BJ (cell line): ENCODE measurements at places on chromosomes 1 and 21.

DNA sequence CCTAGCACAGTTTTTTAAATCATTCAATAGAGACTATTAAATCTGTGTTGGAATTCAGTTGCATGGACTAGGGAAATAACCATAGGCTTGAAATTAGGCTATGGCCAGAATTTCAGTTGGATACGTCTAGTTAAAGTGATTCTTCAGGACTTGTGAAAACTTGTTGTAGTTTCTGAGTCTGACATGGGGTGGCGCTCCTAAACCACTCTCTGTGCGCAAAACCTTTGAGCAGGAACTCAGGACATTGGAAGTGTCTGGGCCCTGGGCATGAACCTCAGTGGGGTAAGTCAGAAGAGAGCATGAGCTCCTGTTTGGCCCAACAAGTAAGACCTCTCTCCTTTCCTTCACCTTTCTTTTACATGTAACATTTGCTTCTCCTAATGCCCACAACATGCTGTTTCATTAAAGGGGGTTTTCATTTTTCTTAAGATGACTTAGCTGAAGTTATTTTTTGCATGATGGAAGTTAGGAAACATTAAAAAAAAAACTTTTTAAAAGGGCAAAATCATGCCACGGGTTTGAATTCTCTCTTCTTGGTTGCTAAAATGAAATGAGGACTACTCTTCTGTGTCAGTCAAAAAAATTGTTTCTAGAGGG, 17.1 kb upstream of the CCDC190 start:
- DNase-seq: no peak

DNA sequence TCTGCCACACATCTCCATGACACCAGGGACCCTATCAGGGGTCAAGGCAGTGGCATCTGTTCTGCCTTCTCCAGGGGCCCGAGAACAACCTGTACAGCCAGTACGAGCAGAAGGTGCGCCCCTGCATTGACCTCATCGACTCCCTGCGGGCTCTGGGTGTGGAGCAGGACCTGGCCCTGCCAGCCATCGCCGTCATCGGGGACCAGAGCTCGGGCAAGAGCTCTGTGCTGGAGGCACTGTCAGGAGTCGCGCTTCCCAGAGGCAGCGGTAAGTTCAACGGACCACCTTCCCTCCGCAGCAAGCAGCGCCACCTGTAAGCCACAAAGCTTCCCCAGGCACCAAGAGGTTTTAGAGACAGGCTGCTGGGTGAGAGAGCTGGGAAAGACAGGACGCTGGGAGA, 15.9 kb downstream of the MX2 start:
- no peak for DNase-seq

DNA sequence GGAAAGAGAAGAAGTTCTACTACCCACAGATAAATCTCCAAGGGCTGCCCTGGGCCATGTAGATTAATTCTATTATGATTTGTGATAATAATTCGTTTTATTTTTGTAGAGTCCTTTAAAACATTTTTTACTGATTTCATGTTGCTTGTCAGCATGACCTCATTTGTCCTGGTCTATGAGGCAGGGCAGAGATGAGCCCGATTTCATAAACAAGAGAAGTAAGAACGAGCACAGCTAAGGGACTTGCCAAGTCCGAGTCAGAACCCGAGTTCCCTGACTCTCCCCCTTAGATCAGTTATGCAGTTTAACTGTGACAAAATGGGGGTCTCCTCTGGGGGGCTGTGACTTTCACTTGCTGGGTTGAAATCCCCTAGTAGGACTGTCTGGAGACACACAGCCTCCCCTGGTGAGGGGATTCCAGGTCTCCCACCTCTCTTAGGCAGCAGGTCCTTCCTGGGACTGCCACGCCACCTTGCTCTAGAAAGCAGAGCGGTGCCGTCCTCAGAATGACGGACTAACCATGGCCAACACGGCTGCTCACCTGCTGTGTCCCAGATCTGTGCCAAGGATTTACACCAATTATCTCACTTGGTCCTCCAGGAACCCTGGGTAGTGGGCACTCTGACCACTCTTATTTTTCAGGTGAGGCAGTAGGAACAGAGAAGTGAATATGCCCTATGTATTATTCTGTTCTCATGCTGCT, 31.0 kb upstream of the SOX13 start:
- DNase-seq: no peak

DNA sequence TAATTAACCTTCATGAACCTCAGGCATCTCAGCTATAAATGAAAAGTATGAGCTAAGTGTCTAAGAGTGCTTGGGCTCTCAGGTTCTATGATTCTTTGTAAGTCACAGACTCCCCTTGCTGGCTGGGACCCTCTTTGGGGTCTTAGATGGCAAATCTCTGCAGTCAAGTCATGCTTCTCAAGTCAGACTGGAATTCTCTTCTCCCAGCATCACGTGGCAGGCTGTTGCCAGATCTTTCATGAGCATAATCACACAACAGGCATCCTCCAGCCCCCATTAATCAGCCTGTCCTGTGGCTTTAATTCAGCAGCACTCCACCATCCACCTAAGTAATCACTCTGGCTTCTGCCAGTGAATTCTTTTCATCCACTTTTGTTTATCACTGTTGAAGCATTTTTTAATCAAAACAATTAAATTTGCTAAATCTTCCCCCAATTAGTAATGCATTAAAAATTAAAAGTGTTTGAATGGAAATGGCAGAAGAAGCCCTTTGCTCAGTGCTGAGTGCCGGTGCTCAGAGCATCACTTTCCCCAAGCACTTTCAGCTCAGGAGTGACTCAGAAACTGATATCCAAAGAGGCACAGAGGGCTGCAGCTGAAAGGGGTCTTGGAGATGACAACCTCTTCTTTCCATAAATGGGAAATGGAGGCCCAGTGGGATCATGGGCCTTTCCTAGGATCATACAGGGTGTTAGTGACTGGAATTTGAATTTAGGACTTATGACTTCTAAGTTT, 50.2 kb downstream of the C8A start:
- no peak for DNase-seq
